T-cell (primary cell): ENCODE measurements at places on chromosomes 5 and 9. TPM values are rescaled to one million over a fixed set of nuclear protein-coding genes. Genes with fewer than 3 reads are reported as not detected.

GRCh38 chr5:106086352-106086751 lies 1584.4 kb downstream of the EFNA5 start:
- no peak for DNase-seq

DNA sequence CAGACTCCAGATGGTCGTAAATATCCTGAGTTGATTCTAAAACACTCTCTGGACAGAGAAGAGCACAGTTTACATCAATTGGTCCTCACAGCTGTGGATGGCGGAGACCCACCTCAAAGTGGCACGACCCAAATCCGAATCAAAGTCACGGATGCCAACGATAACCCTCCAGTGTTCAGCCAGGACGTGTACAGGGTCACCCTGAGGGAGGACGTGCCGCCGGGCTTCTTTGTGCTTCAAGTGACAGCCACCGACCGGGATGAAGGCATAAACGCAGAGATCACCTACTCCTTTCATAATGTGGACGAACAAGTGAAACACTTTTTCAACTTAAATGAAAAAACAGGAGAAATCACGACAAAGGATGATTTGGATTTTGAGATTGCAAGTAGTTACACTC lies 891 bp downstream of the PCDHGB2 start:
- DNase-seq = no peak

DNA sequence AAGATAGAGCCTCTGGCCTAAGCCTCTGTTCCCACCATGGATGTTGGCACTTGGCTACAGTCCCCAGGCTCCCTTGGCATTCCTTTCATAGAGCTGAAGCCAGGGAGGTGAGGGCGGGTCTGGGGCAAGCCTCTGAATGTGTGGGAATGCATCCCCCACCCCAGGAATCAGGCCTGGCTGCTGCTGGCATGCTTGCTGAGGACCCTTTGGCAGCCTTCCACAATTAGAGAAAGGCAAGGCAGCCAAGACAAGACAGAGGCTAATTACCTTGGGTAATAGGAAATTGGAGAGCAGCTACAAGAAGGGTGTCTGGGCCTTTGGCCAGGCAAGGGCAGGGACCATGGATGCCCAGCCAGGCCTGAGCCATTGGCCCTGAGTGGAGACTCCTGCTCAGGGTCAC lies 204.4 kb upstream of the TRIM32 start:
- DNase-seq = no peak

- no peak for DNase-seq
Observed at GRCh38 chr5:173354645-173355044, 26.4 kb upstream of the STC2 start.

- DNase-seq = no peak
Observed at GRCh38 chr5:95739857-95740256, 8.7 kb downstream of the RHOBTB3 start.

Gene STPG3
- 0.54 TPM for total RNA-seq

- DNase-seq = no peak
Observed at GRCh38 chr5:82044010-82044409, 72.2 kb downstream of the ATG10 start.

GRCh38 chr9:121499427-121500164 lies at the start of gene GGTA1:
Gene GGTA1 (minus strand): TSS chr9:121499844. CDS start chr9:121467922, 31,922 bp downstream.
- DNase-seq = peak; percentile 1
